GM23338 (cell line): ENCODE measurements at places on chromosomes 4 and X. TPM values are rescaled to one million over a fixed set of nuclear protein-coding genes. Genes with fewer than 3 reads are reported as not detected.

CAPN6 gene
- polyA plus RNA-seq: 3.8 and 4.5 TPM in 2 replicates

ARHGAP4 gene
- 21.2 and 21.5 TPM in 2 replicates for polyA plus RNA-seq

ENAM gene
- not detected in 2 replicates for polyA plus RNA-seq

SRD5A3 gene
- polyA plus RNA-seq: 48.7 and 49.9 TPM in 2 replicates

FOXR2 gene
- polyA plus RNA-seq: not detected in 2 replicates

CDKL2 gene
- 2.0 and 3.1 TPM in 2 replicates for polyA plus RNA-seq

BANK1 gene
- polyA plus RNA-seq: 0.49 and 0.86 TPM in 2 replicates

SMIM43 gene
- polyA plus RNA-seq: 0.21 and 0.26 TPM in 2 replicates

IL15 gene
- 2.7 and 3.7 TPM in 2 replicates for polyA plus RNA-seq

MTHFD2L gene
- polyA plus RNA-seq: 35.2 and 35.7 TPM in 2 replicates

XAGE1A gene
- polyA plus RNA-seq: not detected in 2 replicates

MAGEB3 gene
- 0.19 TPM in 1 of 2 replicates, not detected in the other for polyA plus RNA-seq

APLN gene
- polyA plus RNA-seq: 0.37 and 0.60 TPM in 2 replicates

NHS gene
- polyA plus RNA-seq: 1.8 and 2.1 TPM in 2 replicates

EXOC1L gene
- polyA plus RNA-seq: not detected in 2 replicates

CRMP1 gene
- 52.7 and 53.6 TPM in 2 replicates for polyA plus RNA-seq

NAT8L gene
- polyA plus RNA-seq: 1.6 and 1.7 TPM in 2 replicates

BMP3 gene
- polyA plus RNA-seq: 0.03 TPM in 1 of 2 replicates, not detected in the other

CXCL3 gene
- polyA plus RNA-seq: 15.9 and 19.5 TPM in 2 replicates

DNA sequence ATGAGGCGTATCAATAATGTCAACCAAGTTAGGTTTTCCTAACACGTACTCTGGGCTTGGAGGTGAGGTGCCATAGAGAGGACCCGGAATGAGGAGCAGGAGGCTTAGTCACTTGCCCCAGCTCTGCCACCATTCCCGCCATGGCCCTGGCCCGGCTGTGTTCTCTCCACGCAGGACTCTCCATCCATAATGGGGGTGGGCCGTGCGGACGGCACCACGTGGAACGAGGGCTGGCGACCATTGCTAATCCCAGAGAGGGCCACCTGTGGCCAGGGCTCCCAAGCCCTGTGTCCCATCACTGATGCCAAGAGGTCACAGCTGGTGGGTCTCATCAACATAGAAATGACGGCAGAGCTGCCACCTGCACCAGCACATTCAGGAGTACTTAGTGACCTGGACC is 76.4 kb downstream of the JAKMIP1 start:
- DNase-seq: no peak

GRCh38 chrX:39669668-39670067 is 428.1 kb downstream of the BCOR start:
- no peak for DNase-seq

DNA sequence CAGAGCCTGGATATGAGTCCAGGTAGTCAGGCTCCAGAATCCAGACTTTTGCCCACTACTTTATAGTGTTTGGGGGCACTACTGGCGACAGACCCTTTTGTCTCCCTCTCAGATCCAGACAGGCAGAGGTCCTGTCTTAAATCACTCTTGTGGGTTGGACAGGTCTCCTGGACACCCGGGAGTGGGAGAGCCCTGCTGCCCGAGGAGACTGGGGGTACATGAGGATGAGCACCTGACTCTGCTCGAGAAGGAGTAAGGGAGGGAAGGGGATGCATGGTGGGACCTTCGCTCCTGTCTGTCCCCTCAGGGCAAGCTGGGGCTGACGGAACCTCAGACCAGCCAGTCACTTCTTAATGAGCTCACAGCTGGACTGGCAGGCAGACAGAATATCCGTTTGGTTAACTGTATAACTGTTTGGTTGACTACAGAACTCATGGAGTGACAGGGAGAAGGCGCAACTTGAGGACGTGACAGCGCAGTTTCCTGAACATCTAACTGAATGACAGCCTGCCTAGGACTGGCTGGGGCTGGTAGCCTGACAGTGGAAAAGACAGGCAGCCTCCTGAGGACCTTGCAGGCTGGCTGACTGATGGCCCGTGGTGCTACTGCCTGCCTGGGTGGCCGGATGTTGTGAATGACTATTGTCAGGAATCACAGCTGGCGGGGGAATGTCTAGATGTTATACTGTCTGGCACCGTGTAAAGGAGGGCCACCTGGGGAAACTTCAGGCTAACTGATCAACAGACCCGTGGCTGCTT is 1.6 kb upstream of the SUV39H1 start:
- DNase-seq: no peak

DNA sequence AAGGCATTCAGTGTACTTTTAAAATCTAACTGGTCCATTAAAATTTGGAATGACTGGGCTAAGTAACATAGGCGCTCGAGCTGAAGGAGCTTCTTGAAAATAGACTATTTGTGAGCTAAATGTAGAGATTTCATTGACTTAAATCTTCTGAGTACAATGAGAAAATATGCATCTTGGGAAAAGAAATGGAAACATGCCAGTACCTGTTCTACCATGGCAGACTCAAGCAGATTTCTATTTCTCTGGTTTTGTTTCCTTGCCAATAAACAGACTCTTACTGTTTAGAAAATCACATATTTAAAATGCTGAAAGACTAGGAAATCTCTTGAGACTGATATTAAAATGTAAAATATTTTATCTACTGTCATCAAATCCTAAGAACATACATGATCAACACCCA is 678.1 kb downstream of the FAT4 start:
- DNase-seq: no peak

DNA sequence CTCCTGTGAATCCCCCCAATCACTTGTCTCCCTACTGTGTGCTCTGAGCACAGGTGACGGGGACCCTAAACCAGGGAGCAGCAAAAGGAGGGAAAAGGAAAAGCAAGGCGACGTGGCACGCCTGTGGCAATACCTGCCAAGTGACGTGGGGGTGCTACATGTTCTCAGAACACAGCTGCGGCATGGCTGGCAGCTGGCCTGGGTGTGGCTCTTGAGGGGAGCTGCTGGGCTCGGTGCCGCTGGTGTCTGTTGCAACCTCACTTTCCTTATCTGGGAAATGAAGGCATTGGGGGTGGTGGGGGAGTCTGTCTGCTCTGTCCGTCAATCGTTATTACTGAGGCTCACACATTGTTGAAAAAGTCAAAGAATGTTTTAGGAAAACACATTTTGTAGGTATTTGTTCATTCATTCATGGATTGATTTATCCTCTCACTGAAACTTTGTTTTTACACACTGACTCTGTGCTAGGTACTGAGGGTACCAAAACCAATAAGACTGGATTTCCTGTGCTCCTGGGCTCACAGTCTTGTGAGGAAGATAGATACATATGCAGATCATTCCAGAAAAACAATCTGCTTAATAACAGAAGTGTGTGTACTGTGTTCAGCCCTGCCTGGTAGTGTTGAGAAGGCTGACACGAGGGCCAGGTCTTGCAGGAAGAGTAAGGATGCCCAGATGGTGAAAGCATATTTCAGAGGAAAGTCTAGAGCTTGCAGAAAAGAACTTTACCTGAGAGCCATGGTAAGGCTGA is 217.6 kb downstream of the PTTG2 start:
- DNase-seq: no peak

- DNase-seq: no peak
Observed at GRCh38 chr4:7422151-7422897, 12.4 kb downstream of the PSAPL1 start.

GRCh38 chrX:103539695-103540094 is 20.4 kb upstream of the RAB40A start:
- no peak for DNase-seq

- DNase-seq: peak; percentile 58
Observed at GRCh38 chr4:173538148-173538908, 8.3 kb upstream of the HAND2 start.

- DNase-seq: no peak
Observed at GRCh38 chr4:46508216-46508615, 118.3 kb upstream of the GABRA2 start.

GRCh38 chr4:110196871-110197528 is 1.4 kb downstream of the ELOVL6 start:
- DNase-seq: peak; percentile 79

DNA sequence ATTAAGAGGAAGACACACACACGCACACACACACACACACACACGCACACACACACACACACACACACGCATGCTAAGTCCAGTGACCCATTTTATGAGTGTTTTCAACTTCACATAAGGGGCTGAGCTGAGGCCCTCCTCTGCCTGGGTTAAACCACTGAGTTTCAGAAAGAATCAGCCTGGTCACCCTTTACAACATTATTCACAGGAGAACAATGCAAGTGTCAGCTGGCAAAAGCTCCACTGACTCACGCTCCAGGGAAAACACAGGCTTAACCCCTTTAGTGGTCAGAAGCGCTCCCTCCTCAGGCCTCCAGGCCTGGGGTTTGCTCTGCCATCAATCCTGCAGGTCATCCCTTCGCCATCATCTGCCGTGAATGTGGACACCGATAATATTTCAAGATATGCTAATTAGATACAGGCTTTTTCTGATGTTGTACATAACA is 46.9 kb downstream of the ACOX3 start:
- no peak for DNase-seq

- no peak for DNase-seq
Observed at GRCh38 chr4:128913228-128913627, 103.7 kb downstream of the JADE1 start.

- peak; percentile 48 for DNase-seq
Observed at GRCh38 chrX:63434665-63435064, 83.5 kb upstream of the SPIN4 start.

DNA sequence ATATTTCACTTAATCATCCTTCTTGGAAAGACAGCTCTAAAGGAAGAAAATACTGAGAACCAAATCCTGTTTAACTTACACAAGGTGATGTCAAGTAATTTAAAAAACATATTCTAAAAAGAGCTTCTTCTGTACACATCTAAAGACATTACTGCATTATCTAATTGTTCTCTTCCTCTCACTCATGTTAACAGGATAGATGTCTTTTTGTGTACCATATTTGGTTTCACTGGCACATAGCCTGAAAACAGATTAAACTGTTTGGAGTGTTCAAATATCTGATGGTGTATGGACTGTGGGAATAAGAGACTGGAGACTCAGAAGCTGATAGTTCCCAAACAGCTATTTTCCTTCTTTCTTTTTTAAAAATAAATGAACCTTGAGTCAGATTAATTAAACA is 213.3 kb upstream of the MAB21L2 start:
- no peak for DNase-seq

GRCh38 chr4:168759959-168760527 is 250.0 kb downstream of the CBR4 start:
- no peak for DNase-seq

GRCh38 chrX:19156186-19156585 is 33.9 kb upstream of the ADGRG2 start:
- peak; percentile 23 for DNase-seq

- peak; percentile 64 for DNase-seq
Observed at GRCh38 chr4:13248621-13249298, 235.4 kb downstream of the RAB28 start.

- no peak for DNase-seq
Observed at GRCh38 chr4:125689805-125690204, 375.1 kb downstream of the FAT4 start.

DNA sequence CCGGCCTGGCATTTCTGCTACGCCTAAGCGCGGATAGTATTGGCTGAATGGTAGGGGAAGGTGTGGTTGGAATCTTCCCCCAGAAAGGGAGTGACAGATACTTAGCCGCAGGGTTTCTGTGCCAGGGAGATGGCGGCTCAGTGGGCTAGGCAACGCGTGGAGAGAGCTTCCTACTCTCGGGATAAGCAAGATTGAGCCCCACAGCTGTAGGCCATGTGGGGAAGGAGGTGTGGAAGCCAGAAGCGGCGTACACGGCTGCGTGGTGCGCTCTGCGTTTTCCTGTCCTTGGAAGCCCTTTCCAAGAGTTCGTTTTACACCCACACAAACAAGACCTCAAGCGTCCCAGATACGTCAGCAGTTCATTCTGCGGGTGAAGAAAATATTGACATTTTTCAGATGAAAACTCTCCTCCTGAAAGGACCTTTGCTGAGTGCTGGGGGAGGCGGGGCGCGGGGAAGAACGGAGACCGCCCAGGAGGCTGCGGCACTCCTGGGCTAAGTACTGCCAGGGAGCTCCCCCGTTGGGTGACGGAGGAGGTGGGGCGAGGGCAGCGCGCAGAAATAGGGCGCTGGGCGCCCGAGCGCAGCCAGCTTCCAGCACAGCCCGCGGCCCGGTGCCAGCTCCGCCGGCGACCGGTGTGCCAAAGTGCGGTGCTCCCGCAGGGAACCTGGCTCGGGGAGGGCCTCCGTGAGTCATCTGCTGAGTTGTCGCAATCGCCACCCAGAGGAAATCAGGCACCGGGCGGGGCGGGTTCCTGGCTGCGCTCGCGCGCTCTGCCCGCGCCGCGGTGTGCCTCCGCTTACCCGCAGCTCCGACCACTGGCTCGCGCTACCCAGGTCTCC is at the start of gene GPAT3:
Gene GPAT3, plus strand, starts transcription at position 589 of the 842 bp plus-strand sequence. CDS start 515 bp downstream, outside the sequence.
- peak; percentile 75 for DNase-seq

DNA sequence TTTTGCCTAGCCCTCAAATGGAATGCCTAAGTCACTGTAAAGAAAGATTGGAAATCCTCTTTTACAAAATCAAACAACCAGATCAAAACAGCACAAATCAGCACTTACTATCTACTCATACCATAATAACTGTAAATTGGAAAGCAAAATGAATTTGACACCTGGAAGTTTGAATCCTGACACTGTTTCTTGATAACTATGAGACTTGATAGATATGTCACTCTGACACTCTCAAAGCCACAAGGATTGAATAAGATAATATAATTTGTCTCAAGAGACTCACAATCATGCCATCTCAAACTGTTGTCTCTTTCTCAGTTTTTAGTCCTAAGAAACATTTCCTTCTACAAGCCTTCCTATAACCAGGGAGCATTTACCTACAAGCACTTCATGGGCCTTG is 302.6 kb upstream of the DIAPH2 start:
- no peak for DNase-seq

DNA sequence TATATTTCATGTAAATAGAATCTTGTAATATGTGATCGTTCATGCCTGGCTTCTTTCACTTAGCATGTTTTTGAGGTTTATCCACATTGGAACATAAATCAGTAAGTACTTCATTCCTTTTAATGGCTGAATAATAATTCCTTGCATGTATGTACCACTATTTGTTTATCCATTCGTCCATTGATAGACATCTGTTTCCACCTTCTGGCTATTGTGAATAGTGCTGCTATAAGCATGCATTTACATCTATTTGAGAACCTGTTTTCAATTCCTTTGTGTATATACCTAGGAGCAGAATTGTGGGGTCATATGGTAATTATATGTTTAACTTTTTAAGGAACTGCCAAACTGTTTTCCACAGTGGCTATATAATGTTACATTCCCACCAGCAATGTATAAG is 356.7 kb upstream of the DIPK2B start:
- no peak for DNase-seq

- no peak for DNase-seq
Observed at GRCh38 chr4:98529970-98530569, 128.3 kb downstream of the TSPAN5 start.

GRCh38 chr4:175542786-175543185 is 269.3 kb downstream of the GPM6A start:
- no peak for DNase-seq
